ENCODE measurements at places on chromosomes 1 and 21.

DNA sequence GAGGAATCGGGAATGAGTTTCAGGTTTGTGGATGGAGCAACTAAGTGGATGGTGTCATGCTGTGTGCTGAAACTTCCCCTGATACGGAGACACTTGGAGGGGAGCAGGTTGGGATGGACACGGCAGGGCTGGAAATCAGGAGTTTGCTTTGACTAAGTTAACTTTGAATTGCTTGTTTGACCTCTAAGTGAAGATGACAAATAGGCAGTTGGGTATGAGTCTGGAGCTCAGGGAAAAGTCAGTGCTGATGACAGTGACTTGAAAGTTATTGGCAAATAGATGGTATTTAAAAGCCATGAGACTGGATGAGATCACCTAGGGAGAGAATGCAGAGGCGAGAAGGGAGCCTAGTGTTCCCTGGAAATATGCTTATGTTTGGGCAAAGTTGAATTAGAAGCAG is 12.8 kb upstream of the ZSCAN20 start:
- peak; percentile 41 for DNase-seq

- DNase-seq, result peak; percentile 52
These were observed 1.2 kb upstream of the KIRREL1 start for GRCh38 chr1:157992031-157992832.

DNA sequence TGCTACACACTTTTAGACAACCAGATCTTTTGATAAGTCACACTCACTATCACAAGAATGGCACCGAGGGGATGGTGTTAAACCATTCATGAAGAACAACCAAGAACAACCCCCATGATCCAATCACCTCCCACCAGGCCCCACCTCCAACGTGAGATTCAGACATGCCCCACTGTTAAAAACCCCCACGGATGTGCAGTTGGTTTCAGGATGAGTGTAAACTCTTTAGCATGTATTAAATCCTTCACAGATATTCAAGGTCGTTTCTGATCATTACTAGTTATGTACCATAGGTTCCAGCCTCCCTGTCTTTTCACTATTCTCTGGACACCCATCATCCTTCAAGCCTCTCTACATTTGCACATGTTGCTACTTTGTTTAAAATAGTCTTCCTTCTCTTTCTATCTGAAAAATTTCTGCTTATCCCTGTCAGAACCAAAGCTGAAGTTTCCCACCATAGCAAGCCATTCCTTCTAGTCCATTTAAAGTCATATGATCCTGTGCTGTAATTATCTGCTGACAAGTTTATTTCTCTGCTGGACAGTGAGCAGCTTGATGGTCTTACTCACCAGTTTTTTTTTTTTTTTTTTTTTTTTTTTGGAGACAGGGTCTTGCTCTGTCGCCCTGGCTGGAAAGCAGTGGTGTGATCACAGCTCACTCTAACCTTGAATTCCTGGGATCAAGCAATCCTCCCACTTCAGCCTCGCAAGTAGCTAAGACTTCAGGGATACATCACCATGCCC is 36.8 kb downstream of the MAP10 start:
- DNase-seq, result peak; percentile 2

GRCh38 chr1:234858722-234859121 is 248.7 kb upstream of the IRF2BP2 start:
- peak; percentile 53 for DNase-seq

DNA sequence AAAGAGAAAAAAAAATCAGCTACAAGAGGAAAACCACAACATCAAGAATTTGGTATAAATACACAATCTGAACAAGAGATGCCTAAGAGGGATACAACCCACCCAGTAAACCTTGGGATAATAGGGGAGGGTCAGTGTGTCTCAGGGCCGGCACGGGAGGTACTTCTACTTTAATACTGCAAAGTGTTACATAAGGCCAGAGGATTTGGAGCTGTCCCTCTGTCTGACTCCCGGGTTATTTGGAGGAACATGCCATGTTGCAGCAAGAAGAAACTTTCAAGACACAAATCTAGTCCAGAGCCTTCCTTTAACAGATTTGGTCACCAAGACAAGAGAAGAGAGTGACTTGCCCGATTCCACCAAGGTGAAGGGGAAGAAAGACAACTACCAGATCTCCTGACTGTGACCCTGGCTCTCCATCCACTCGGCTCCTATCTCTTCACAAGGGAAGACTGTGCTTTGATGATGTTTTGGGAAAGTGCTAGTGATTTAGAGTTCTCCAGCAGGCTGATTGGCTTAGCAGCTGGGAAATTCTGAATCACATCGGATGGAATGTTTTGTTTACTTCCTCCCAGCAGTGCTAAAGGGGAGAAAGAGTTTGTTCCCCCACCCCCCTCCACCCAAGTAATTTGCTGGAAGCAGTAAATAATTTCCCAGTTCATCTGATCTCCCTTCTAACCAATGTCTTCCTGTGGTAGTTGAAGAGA is 29.3 kb downstream of the SGIP1 start:
- DNase-seq, result peak; percentile 97

- peak; percentile 84 for DNase-seq
These were observed 34.6 kb downstream of the DNTTIP2 start for GRCh38 chr1:93844262-93845045.

- no peak for DNase-seq
These were observed 194.8 kb downstream of the PTPRU start for GRCh38 chr1:29431138-29431537.

- no peak for DNase-seq
These were observed 12.3 kb downstream of the RNF223 start for GRCh38 chr1:1061682-1062345.

DNA sequence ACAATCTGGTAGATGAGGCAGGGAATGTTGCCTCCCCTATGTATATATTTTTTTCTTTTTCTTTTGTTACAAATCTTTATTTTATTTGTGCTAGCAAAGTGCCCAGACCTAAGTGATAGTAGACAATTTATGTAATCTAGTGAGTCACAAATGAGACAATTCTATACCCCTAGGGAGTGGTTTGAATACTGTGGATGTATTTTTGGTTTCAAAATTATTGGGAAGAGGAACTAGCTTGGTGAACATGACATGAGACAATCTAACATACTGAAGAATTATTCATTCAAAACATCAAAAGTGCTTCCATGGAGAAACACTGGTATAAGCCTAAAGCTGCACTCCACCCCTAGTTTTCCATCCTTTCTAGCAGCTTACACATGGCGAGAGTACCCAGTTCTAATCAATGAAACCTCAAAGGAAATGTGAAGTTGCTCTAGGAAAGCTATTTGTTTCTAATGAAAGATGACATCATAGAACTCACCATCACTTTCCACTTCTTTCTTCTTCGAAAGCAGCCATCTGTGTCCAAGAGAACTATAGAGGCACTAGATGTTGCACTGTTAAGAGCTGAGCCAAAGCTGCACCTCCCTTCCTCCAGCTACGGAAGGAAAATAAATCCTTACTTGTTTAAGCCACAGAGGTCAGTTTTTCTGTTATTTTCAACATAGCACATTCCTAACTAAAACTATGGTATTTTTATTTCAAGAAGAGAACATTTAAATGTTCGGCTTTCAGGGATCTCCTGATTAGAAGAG is 764.6 kb downstream of the LTN1 start:
- DNase-seq, result no peak

GRCh38 chr1:32405672-32406467 is 11.6 kb upstream of the BSDC1 start:
- peak; percentile 4 for DNase-seq

GRCh38 chr21:19864476-19864875 is 1133.7 kb upstream of the NCAM2 start:
- no peak for DNase-seq

- DNase-seq, result no peak
These were observed 886.9 kb downstream of the AMY1C start for GRCh38 chr1:104636581-104636980.

DNA sequence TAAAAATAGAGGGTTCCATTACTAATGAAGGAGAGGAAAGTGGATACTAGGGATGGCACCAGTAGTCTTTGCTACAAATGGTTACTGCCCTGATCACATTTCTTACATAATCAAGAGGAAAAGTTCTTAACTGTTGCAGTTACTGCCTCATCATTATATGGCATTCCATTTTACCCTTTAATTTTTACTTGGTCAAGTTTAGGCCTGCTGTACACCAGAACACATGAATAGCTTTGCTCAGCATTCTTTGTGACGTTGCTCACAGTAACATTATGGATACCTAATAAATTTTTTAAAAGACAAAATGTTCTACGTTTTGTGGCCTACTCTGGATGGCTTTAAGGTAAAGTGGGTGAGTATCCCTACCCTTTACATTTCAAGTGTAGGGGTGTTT is 38.6 kb upstream of the CR1L start:
- no peak for DNase-seq

DNA sequence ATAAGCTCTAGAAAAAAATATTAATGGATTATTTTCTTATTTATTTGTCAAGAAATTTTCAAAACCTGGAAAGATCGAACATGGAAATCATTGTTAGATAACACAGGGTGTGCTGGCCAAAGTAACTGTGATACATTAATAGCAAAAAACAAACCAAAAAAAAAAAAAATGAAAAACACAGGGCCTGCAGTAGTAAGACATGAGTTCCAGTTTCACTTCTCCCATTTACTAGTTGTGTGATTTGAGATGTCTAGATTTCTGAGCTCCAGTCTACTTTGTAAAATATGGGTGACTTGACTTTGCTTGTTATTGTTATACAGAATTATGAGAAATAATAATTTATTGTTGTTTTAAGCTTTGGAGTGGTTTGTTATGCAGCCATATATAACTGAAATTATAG is 13.6 kb downstream of the FAM177B start:
- no peak for DNase-seq

DNA sequence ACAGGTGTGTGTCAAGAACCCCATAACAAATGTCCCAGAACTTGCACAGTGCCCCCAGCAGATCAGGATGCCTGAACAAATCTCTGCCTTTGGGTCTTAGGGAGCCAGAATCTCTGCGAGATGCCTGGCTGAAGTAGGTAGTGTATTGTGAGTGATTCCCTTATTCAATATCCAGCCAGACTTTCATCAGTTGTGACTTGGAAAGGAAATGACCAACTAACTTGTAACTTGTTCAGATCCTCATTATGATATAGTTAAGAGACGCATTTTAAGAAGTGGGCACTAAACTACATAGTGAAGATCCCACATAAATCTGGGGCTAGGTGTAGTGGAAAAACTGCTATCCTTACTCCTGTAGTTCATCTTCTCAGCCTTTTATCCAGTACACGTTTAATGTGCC is 11.8 kb downstream of the OLIG2 start:
- no peak for DNase-seq

GRCh38 chr1:3522564-3523265 is 68.2 kb downstream of the ARHGEF16 start:
- DNase-seq, result no peak
